AG09309 (cell line): ENCODE measurements at places on chromosomes 3 and 15.
A peak's percentile ranks its signal among the peaks of the same experiment; 100 is the strongest.

GRCh38 chr3:115768661-115769060, 145.4 kb downstream of the GAP43 start:
- DNase-seq = no peak

- no peak for DNase-seq
These were observed 787.7 kb downstream of the NAALADL2 start for GRCh38 chr3:175646865-175647264.

- no peak for DNase-seq
These were observed 40.8 kb downstream of the KLHL25 start for GRCh38 chr15:85753791-85754452.

DNA sequence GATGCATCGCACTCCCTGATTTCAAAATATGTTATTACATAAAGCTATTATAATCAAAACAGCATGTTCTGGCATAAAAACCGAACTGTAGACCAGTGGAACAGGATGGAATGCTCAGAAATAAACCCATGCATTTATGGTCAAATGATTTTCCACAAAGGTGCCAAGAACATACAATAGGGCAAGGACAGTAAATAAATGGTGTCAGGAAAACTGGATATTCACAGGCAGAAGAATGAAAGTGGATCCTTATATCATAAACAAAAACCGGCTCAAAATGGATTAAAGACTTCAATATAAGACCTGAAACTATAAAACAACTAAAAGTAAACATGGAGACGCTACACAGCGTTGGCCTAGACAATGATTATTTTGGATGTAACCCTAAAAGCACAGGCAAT, 22.6 kb downstream of the USP50 start:
- DNase-seq = no peak

DNA sequence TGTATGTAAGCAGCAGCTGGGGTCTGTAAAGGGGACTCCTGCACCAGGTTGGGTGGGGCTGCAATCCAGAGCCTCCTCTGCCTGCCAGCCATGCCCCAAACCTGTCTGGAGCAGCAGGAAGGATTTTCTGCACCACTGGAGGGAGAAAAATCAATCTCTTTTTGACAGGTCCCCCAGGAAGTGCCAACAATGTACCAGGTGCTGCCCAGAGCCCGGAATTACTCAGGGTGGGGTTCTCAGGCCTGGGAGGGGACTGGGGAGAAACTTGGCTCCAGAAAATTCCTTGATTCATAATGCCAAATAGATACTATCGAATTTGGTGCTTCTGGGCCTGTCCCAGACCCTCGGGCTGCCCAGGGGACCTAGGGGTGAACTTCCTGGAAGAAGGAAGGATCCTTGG, 52.6 kb downstream of the WNT7A start:
- no peak for DNase-seq

DNA sequence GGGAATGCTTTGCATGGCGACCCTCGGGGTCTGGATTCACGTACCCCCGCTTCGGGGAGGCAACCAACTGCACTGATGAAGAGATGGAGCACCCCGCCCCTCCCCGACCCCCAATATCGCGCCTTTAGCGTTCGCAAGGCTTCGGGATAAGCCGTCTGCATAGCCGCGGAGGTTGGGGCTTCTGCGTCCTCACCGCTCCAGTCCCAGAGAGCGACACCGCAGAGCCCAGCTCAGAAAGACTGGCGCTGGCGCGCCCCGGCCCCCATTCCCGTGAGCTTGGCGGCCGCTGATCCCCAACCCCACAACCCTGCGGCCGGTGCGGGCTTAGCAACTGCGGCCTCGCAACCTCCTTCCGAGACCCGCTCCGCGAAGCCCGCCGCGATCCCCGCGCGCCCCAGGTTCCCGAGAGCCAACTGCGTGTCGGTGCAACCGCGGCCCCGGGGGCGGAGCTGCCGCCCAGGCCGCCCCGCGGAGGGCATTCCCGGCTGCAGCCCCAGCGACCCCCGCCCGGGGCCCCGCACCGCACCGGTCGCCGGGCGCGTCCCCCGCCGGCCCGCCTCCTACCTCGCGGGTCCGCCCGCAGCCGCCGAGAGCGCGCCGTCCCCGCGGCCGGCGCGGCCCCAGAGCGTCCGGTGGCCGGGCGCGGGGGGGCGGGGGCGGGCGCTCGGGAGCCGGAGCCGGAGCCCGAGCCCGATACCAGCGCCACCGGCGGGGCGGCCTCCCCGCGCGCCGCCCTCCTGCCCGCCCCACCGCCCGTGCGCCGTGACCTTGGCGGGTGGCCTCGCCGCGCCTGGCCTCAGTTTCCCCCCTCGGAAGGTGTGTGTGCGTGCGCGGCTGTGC, 79.5 kb downstream of the IQSEC1 start:
- DNase-seq = no peak

GRCh38 chr15:89781891-89782618, 5.9 kb downstream of the MESP2 start:
- peak; percentile 52 for DNase-seq

DNA sequence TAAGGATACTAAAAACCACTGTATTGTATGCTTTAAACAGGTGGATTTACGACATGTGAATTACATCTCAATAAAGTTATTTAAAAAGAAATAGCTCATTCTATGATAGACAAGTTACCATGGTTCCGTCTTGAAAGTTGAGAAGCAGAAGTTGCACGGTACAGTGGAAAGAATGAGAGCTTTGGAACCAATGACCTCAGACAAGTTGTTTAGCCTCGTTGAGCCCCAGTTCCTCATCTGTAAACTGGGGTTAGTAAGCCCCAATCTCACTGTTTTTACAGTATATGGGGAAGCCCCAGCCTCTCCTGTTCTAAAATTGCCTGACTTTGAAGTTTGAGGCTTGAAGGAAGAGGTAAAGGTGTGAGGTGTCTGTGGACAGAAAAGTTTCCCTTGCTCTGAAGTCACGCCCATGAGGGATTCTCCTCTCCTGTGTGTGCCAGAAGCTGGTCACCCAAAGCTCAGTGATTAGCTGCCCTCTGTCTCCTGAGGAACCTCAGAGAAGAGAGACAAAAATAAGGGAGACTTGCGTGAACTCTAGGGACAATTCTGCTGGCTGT, 10.0 kb downstream of the CRYGS start:
- no peak for DNase-seq

- DNase-seq = no peak
These were observed 24.4 kb downstream of the SEC61A1 start for GRCh38 chr3:128076483-128077201.

DNA sequence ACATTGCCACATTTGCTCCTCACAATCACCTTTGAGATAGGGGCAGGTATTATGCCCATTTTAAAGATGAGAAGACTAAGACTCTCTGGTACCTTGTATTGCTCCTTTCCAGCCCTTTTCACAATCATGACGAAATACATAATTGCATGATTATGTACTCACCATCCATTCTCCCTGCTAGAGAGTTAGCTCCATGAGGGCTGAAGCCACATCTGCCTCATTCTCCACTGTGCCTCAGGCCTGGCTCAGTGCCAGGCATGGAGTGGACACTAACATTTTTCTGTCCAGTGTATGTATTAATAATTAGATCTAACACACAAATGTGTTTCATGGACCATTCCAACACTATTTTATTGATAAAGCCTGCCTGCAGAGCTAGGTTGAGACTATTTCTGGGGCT, 191.4 kb downstream of the MINAR1 start:
- no peak for DNase-seq

GRCh38 chr15:70273808-70274207, 176.1 kb upstream of the TLE3 start:
- no peak for DNase-seq

- no peak for DNase-seq
These were observed 336.7 kb upstream of the ZNF717 start for GRCh38 chr3:76122007-76122406.

- DNase-seq = no peak
These were observed 71.5 kb upstream of the SLC25A26 start for GRCh38 chr3:66149269-66149668.

GRCh38 chr3:171459137-171459941, 866 bp downstream of the TNIK start:
- no peak for DNase-seq

- no peak for DNase-seq
These were observed 19.5 kb upstream of the HRH1 start for GRCh38 chr3:11134794-11135193.

GRCh38 chr3:196220587-196220986, 4.3 kb downstream of the SLC51A start:
- DNase-seq = no peak

DNA sequence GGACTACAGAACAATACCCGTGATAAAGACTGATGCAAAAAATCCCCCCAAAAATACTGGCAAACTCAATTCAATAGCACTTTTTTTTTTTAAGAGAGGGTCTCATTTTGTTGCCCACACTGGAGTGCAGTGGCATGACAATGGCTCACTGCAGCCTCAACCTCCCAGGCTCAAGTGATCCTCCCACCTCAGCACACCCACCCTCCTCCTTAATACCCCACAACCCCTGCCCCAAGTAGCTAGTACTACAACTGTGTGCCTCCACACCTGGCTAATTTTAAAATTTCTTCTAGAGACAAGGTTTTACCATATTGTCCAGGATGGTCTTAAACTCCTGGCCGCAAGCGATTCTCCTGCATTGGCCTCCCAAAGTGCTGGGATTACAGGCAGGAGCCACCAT, 11.4 kb downstream of the TOP2B start:
- DNase-seq = no peak

- DNase-seq = no peak
These were observed 61.9 kb downstream of the LRRK1 start for GRCh38 chr15:100981086-100981485.

DNA sequence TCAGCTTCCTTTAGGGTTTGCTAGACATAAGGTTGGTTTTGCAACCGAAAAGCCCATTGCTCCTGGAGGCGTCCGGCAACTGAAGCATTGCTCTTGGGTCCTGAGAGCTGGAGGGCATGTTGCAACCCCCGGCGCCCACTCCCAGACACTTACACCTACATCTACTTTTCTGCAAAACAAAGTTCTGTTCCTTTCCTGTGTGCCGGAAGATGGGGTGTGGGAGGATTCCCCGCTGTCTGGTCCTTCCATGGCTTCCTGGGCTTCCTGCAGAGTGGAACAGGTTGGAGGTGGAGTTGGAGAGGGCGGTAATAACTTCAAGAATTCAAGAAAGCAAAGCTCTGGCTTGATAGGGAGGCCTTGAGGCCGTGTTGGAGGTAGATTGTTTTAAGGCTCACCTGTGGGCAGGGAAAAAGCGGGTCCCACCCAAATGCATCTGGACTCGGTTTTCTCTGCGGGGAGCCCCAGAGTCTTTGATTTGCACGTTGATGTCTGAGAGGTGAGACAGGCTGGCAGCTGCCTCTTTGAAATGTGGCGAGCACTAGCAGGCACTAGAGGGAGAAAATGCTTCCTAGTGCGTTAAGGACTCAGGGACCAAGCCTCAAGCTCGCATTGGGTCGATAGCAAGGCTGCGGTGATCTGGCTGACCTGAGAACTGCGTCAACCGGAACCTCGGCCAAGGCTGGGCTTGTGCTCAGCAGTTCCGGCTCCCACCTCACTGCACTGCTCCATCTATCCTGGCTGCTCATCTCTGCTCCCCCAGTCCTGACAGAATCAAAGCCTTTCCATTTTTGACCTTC, 39.5 kb downstream of the NR2F2 start:
- DNase-seq = no peak

GRCh38 chr3:114542359-114542758, 248.5 kb downstream of the TIGIT start:
- no peak for DNase-seq

DNA sequence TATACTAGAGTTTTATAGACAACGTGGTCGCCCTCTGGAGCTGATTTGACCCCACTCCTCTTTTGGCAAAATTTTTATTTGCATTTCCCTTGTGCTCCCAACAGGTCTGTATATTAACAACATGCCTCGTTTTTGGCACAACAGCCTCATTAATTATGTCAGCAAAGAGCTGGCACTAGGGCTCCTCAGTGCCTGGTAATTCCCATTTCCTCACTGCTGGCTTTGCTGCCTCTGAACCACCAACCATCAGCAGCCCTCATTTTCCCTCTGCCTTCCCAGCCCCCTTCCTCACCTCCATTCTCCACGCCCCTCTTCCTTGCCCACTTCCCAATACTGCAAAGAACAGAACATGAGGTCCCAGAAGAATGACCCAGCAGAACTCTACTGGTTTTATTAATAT, 204.8 kb downstream of the ABHD5 start:
- no peak for DNase-seq

GRCh38 chr15:26298659-26299170, 435.6 kb upstream of the ATP10A start:
- DNase-seq = no peak

GRCh38 chr15:39828374-39828931, 45.8 kb upstream of the FSIP1 start:
- no peak for DNase-seq

GRCh38 chr3:13335059-13335458, 85.1 kb downstream of the NUP210 start:
- no peak for DNase-seq

DNA sequence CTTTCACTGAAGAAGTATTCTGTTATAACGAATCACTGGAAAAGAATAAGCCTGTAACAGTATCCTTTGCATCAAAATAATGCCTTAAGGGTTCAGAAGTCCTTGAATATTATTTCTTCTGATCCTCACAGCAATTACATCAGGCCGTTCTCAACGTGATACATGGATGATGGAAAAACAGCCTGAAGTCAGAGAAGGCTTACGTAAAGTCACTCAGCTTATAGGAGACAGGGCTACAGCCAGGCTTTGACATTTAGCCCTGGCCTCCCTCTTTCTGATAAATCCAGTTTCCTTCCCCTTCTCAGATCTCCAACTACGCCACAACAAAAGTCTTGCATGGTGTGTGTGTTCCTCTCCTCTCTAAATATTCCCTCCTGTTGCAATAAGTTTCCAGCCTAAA, 131.9 kb downstream of the ANO10 start:
- DNase-seq = no peak

GRCh38 chr3:13072600-13073325, 466 bp downstream of the IQSEC1 start:
- no peak for DNase-seq

- no peak for DNase-seq
These were observed 173.6 kb upstream of the PROK2 start for GRCh38 chr3:71958533-71958932.

DNA sequence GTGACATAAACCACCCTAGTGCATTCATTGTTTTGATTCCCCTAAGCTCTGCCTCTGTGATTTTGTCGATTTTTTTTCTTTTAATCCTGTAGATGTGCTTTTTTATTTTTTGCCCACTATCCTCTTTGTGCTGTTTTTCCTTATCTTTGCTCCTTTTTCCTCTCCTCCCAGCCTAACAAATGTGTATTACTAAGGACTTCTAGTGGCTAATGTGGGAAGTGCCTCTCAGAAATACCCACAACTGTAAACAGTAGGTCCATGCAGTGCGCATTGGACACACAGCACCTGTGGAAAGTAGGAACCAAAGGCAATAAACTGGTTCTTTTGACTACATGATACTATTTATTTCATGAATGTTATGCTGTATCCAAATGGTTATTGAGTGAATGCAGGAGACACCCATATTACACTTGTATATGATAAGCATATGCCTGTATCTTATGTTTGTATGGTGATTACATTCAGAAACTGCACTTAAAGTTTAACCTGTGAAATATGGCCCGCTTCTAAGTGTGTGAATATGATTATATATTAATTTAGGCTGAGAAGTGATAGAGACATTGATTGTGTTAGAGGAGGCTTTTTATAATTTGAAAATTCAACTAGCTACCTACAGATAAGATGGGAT, 147.8 kb downstream of the PLCL2 start:
- no peak for DNase-seq
